ENCODE measurements at places on chromosomes 1 and 21.

- DNase-seq, result no peak
These were observed 1.5 kb downstream of the GALNT2 start for GRCh38 chr1:230068621-230068873.

GRCh38 chr1:95041491-95042165, 31.1 kb downstream of the ALG14 start:
- DNase-seq, result no peak

DNA sequence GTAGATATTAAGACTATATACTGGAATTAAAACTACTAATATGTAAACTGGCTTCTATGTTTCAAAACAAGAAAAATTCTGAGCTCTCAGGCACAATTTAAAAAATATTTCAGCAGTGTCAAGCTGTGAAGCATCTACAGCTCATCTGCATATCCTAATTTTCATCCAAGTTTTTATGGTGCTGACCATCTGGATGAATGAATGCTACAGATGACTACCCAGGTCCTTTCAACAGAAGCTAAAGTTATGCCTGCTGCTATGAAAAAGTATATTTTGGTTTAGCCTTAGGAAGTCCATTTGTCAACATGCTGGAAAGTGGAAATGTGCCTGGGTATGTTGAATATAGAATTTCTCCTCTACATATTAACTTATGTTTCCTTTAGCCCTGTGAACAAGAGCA, 206.9 kb downstream of the NEGR1 start:
- DNase-seq, result no peak

DNA sequence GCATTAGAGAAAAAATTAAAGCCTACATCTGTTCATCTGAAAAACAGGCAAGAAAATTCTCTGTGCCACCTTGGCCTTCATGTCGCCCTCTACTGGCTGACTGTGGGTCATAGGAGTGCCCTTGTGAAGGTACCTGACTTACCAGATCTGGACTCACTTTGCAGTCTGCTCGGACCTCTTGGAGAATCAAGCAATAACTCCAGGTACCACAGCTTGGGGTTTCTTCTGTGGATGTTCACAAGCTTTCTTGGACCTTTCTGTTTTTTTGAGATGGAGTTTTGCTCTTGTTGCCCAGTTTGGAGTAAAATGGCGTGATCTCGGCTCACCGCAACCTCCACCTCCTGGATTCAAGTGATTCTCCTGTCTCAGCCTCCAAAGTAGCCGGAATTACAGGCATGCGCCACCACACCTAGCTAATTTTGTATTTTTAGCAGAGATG, 2.4 kb upstream of the PRAMEF18 start:
- DNase-seq, result no peak

DNA sequence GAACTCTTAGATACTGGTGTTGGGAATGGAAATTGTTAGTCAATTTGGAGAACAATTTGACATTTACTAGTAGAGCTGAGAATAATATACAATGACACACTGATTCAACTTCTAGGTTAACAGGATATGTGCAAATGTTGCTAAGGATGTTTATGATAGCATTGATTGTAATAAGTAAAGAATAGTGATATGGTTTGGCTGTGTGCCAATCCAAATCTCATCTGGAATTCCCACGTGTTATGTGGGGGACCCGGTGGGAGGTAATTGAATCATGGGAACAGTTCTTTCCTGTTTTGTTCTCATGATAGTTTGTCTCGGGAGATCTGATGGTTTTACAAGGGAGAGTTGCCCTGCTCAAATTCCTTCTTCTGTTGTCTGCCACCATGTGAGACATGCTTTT, 302.4 kb upstream of the TMPRSS15 start:
- no peak for DNase-seq

- no peak for DNase-seq
These were observed 465.2 kb downstream of the USP25 start for GRCh38 chr21:16194788-16195537.

DNA sequence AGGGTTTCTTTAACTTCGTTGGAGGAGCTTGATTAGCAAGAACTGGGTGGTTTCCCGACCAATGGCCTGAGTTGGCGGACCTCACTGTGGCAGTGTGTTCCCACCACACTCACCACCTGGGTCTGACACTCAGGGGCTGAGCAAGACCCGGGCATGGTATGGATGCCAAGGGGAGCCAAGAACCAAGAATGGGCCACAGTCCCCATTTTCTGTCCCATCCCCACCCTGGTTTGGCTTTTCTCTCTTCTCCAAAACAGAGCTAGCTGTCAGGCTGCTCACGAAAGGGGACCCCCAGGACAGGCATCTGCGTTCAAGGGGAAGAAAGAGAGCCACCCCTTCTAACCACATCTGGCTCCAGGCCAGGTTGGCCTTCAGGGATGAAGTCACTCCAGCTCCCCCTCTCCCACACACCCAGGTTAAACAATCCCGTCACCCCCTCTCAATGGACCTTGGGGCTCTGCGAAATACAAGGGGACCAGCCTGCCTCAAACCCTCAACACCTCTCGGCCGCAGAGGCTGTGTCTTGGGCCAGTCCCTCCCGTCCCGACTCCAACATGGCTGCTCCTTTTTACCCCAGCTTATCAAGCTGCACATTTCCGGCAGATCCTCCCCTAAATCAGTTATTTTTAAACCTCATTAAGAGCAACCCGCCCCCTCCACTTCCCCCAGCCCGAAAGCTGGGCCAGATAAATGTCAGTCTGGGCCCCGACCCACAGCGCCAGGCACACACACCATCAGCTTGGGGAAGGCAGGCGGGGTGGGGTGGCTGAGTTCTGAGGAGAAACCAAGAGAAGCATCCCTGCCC, 3.4 kb downstream of the TAGLN2 start:
- DNase-seq, result no peak

DNA sequence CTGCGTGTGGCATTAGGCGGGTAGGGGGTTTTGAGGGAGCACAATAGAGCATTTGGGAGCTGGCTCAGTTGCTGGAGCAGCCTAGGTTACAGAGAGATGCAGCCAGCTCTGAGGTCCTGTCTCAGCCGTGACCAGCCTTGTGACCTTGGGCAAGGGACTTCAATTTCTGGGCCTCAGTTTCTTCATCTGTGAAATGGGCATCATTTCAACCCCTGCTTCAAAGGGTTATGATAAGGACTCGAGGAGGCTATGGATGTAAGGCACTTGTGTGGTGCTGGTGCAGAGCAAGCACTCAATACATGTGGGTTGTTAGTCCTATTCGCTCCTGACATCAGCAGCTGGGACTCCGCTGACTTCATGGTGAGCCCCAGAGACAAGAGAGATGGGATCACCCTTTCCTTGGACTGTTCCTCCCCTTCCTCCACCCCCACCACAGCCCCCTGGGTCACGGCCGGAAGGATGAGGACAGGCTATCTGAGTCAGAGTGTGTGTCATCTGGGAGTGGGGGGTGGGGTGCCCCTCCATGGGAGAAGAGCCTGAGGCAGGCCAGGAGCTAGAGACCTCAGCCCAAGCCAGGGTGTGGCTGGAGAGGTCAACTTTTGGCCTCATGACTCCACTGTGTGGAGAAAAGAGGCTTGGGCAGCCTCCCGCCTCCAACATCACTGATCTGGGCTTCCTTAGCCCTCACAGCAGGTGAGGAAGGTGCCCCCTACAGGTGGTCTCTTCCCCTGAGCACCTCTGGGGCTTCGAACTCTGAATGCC, 71.4 kb upstream of the ZBTB40 start:
- no peak for DNase-seq

GRCh38 chr1:232621050-232621449, 8.9 kb downstream of the SIPA1L2 start:
- no peak for DNase-seq

- DNase-seq, result no peak
These were observed 11.2 kb downstream of the COX20 start for GRCh38 chr1:244846653-244847052.

GRCh38 chr1:62184336-62184735, 10.3 kb upstream of the L1TD1 start:
- no peak for DNase-seq

DNA sequence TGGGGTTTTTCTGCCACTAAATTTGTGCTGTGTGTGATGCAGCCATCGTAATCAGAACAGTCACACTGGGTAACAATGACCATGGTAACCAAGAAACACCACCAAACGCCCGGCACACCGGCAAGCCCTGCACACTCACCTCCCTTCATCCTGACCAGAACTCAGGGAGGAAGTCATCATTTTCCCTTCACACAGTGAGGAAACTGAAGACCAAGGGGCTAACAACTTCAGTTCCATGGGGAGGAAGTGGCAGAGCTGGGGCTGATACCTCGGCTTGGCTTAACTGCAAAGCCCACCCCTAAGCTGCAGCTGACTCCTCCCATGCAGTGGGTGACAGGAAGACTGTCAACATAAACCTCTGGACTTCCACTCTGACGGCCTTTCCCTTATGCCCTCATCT, 69.3 kb upstream of the BCAR3 start:
- DNase-seq, result no peak

GRCh38 chr1:31869449-31869848, 53.6 kb upstream of the SPOCD1 start:
- DNase-seq, result no peak

DNA sequence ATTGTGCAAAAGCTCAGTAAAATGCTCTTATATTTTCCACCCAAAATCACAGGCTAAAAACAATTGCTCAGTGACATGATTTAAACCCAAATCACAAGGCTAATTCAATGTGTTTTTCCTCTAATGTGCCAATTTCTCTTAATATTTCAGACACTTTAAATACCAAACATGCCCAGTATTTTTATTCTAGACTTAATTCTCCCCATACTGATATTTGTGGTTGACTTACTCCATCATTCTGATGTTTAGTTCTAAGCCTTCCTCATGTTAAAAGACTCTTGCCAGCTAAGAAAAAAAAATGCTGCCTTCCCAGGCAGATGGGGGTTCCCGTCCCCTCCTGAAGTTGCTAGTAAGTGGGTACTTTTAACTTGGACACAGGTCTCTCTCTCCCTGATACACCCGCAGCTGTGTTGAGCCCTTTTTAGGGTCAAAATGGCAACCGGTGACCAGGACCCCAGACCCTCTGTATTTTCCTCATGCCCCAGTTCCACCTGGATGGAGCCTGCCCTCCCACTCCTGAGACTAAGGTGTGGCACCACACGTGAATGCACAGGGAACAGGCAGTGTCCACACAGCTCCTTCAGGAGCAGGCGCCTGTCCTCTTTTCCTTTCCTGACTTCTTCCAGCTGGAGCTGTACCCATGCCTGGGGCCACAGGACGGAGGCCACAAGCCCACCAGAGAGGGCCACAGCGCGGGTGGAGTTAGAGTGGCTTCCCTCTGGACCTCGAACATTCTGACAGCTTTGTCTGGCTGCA, 118.9 kb downstream of the RIPK4 start:
- DNase-seq, result no peak

- no peak for DNase-seq
These were observed 97.2 kb downstream of the PCBP3 start for GRCh38 chr21:45740491-45741357.

DNA sequence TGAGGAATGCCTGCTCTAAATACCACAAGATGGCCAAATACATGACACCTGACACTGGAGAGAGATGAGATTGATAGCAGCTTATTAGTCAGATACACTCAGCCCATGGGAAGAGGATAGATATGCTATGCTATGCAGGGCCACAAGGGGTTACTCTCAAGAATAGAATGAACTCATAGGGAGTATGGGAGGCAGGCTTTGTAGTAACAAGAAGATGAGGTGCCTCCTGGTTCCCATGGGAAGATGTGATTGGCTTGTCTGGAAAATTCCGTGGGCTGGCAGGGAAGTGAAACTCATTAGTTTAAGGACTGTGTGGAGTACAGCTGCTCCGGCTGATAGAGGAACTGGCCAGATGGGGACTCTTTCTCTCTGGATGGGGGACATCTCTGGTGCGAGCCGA, 16.5 kb downstream of the CCDC30 start:
- no peak for DNase-seq

DNA sequence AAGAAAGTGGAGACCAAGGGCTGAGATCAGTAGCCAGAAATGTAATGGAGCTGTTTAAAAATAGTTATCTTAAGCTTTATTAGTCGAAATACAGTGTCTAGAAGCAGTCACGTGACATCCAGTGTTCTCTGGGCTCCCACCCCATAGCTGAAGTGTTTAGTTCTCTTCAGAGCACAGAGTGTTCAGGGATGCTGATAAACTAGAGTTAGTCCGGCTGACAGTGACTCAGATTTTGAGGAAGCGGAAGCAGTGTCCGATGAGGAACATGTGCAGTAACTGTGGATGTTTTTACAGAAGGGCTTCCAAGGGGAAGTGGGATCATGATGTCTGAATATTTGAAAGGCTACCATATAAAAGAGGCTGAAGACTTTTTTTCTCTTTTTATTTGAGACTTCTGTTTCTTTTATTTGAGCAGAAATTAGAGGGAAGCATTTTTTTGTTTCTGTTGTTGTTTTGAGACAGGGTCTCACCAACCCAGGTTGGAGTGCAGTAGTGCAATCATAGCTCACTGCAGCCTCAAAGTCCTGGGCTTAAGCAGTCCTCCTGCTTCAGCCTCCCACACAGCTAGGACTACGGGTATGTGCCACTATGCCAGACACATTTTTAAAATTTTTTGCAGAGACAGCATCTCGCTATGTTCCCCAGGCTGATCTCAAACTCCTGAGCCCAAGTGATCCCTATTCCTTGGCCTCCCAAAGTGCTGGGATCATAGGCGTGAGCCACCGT, 124.2 kb downstream of the GALNT2 start:
- DNase-seq, result no peak

- no peak for DNase-seq
These were observed 38.1 kb downstream of the HSD3B2 start for GRCh38 chr1:119453021-119453420.

DNA sequence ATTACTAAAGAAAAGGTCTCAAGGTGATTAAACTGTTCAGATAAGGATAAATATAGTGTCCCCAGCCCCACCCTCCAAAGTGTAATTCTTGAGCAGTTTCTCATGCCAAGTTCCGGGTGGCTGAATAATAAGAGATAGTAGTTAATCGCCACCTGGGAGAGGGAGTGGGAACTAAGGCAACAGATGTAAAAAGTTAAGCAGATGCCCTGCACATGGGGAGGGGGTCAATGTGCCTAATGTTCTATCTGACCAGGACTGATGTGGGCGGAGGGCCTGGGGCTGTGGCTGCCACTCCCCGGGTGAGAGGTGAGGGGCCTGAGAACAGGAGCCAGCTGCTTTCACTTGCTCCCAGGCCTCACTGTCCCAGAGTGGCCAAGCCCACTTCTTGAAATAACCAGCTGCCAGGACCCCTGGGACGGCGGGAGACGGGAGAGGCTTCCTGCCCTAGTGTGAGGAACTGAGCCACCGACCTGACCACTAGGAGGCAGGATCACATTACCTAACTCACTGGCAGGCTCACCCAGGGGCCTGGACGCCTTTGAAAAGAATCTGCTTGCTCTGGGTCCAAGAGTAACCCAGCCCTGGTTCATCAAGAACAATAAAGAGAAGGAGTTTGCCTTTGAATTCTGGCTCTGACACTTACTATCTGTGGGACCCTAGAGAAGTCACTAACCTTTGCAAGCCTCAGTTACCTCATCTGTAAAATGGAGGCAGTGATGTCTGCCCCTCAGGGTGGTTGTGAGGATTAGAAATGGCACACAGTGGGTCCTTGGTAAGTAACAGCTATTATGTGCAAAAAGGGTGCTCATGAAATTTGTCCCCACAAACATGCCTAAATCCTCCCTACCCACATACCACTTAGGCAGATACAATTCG, 179.2 kb downstream of the ATG4C start:
- no peak for DNase-seq

DNA sequence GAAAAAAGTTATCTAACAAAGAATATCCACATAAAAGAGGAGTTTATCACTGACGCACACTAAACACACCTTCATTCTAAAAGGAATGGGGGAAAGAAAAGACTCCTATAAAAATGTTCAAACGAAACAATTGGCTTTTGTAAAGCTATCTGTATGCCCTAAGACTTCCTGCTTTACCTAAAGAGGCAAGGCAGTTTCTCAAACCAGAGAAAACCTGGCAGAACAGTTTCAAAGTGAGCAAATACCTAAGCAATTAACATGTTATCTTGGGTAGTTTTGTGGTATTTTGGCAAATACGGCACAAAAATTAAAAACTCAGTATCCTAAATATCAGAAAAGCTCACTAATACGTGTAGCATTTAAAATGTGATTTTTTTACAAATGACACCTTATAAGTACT, 1.9 kb downstream of the PUM1 start:
- DNase-seq, result no peak

All from stimulated activated CD8-positive, alpha-beta memory T cell treated with anti-CD3 and anti-CD28 coated beads, Interleukin-4, amount 100 ng/mL, for 1 hour (primary cell).